ENCODE measurements at places on chromosomes 3 and 15.

DNA sequence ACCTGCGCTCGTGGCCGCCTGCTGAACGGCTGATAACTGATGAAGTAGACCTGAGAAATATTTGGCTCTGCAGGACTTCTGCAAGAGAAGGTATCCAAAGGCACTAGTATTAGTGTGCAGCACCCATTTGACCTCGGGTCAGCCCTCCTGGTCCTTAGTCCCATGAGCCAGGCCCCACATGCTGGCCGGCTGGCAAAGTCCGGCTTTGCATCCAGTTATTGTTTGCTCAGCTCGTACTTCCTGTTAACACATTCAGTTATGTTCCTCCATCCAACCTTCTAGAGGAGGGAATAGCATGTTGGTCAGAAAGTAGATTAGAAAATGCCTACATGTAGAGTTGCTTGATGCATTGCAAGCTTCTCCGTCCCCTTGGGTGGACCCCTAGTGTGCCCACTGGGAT lies 385.7 kb upstream of the RGMA start:
- no peak for DNase-seq

- no peak for DNase-seq
Measured at GRCh38 chr15:75149867-75150709, 51.6 kb upstream of the C15orf39 start.

DNA sequence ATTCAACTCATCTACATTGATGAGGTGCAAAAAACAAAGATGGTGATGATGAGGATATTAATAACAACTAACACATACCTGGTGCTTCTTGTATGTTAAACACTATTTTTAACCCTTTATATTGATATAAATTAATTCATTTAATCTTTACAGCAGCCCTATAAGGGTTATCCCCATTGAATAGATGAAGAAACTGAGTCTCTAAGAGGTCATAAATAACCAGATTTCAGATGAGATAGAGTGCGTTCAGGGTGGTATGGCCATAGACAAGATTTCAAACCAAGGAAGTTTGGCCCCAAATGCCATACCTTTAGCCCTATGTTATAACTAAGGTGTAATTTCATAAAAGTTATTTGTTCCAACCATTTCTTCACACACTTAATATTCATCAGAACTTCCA lies 82.6 kb downstream of the CMSS1 start:
- DNase-seq = no peak

DNA sequence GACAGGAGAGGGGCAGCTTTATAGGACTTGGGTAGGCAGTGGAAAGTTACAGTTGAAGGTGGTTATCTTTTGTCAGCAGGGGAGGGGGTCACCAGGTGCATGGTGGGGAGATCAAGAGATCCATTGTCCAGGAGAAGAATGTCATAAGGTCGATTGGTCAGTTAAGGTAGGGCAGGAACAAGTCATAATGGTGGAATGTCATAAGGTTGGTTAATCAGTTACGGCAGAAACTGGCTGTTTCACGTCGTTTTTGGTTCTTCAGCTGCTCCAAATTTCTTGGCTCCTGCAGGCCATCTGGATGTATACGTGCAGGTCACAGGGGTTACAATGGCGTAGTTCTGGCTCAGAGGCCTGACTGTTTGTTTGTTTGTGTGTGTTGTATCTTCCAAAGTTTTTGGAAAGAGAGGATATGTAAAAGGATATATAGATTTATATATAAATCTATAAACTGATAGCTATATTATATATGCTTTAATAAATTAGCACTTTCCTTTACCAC lies 565.1 kb downstream of the ZNF385D start:
- DNase-seq = no peak

- DNase-seq = no peak
Measured at GRCh38 chr3:127815641-127816605, 6.4 kb downstream of the MGLL start.

DNA sequence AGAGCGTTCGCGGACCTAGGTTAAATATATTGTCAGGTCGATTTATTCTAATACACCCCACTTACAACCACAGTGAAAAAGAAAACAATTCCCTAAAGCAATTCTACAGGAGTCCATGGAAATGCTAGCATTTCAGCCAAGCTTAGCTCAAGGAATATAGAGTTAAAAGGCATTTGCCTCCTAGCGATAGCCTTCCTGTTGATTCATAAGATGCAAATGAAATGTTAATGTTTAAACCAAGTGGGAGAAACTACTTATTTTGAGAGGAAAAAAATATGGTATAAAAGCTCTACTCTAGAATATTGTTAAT lies 1.7 kb upstream of the ALCAM start:
- no peak for DNase-seq

- DNase-seq = no peak
Measured at GRCh38 chr15:59738676-59739075, 49.6 kb upstream of the BNIP2 start.

DNA sequence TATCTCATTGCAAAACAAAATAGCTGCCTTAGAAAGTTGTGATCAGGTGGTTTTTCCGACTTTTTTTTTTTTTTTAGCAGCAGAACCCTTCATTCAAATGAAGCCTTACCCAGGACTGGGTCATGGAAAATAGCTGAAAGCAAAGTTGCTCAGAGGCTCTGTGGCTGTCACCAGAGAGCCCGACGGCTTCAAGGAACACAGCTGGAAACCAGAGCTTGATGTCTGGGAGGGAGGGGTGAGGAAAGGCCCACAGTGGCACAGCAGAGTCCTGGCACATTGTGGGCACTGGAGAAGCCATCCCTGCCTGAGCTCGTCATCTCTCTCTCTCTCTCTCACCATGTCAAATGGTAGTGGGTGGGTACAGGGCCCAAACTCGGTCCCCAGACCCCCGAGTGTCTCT lies 77.5 kb downstream of the RPN1 start:
- no peak for DNase-seq

- peak; percentile 6 for DNase-seq
Measured at GRCh38 chr3:77254967-77255831, 215.3 kb downstream of the ROBO2 start.

DNA sequence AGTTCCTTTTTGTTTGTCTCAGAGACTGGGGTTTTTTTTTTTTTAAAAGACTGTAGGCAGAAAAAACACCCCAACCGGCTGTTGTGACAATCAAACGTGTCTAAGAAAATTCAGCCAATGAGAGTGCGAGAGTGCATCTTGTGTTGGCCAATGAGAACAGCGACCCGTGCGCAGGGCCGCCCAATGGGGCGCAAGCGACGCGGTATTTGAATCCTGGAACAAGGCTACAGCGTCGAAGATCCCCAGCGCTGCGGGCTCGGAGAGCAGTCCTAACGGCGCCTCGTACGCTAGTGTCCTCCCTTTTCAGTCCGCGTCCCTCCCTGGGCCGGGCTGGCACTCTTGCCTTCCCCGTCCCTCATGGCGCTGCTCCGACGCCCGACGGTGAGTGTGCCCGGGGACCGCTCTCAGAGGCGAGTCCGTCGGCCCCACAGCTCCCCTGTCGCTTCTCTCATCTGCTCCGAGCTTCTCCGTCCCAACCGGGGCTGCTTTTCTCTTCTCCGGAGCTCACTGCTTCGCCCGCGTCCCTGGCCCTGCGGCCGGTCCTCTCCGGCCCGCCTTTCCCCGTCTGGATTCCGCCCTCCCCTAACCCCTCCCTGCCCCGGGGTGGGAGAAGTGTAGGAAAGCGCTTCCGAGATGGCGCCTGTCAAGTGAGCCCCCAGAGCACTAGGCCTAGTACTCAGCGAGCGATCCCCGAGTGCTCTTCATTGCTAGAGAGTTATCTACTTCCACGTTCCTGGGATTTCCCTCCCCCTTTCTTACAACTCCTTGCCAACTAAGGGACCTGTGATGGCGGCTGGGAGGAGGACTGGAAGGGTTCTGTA lies at the start of gene CCNB2:
CCNB2 (plus strand) TSS at position 235 of the 821 bp plus-strand sequence; CDS start at position 358, 123 bp downstream.
- peak; percentile 91 for DNase-seq

DNA sequence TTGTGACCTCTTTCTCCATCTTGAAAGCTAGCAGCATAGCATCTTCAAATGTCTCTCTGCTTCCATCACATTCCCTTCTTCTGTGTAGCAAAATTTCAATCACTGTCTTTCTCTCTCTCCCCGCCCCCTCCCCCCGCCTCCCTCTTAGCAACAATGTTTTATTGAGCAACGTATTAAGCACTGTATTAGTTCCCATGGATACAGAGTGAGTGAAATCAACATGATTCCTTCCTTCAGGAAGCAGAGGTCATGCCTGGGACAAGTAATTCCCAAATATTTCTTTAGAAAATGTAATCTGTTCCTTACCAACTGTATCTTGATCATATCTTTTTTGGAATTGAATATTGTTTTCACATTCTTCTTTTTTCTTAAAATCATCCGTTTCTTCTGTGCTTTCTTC lies 373.7 kb upstream of the NECTIN3 start:
- no peak for DNase-seq

DNA sequence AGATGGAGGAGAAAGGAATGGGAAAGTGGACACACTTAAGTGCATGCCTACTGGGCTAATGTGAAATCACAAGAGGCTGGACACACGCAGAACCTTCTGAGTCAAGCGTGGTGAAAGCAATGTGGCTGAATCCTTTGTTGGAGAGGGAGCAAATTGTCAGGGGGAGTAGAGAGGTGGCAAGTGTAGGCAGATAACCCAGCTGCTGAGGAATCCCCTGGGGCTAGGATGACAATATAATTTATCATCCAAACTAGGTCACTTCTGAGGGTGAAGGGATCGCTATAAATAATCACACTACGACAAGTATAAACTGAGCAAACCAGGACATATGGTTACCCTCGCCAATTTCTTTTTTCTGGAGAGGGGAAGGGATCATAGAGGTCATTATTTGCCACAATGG lies 28.7 kb downstream of the TAMM41 start:
- no peak for DNase-seq

DNA sequence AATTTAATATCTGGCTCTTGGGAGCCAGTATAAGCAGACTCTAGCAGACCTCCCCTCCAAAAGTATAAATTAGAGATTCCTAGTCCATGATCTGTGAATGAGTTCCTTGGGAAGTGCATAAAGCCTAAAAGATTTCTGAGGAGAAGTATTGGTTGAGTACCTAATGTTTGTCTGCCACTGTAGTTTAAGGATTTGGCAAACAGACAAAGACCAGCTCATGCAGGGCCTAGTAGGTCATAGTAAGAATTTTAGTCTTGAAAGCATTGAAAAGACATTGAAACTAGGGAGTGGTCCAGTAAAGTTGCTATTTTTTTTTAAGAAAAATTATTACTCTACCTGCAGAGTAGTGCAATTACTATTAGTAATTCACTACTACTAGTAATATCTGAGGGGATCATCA lies 67.5 kb downstream of the SPRED1 start:
- no peak for DNase-seq

GRCh38 chr15:37740623-37741141 lies 193.8 kb upstream of the TMCO5A start:
- DNase-seq = no peak

DNA sequence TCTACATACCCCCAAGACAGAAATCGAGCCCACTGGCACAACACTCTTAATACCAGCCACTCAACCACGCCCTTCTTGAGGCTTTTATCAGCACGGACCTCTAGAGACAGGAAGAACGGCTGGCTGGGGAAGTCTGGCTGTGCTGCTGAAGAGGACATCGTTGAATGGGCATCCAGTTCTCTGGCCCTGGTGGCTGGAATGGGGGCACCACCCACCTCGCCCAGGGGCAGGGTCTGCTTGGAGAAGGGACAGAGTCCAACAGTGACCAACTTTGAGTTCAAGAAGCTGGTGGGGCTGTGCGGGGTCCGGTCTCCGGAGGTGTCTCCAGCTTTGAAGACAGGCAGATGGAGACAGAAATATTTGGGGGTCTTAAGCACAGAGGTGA lies 77.5 kb downstream of the ATP10A start:
- DNase-seq = no peak

GRCh38 chr3:150217691-150218090 lies 190.4 kb upstream of the TSC22D2 start:
- no peak for DNase-seq

DNA sequence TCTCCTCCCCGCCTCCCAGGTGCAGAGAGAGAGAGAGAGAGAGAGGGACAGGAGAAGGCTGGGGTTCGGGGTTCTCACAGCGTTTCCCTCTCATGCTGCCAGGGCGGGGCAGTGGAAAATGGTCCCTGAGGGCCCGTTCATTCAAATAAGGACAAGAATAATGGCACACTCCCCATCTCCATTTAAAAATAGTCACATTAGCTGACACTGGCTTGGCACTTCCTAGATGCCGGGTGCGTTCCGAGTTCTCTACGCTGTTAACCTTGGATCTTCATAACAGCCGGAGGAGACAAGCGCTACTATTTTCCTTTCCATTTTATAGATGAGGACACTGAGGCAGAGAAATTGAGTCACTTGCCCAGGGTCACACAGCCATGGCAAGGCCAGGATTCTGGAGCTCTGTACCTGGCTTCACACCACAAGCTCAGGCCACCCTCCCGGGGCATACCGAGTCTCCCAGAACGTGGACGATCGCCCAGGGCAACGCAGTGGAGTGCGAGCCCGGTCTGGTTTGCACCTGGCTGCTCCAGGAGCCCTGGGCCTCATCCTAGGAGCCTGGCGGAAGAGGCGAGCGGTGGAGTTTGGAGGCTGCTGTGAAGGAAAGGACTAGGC lies 608 bp upstream of the SLC6A6 start:
- no peak for DNase-seq

GRCh38 chr3:10240799-10241198 lies 7.5 kb upstream of the TATDN2 start:
- no peak for DNase-seq

- DNase-seq = peak; percentile 97
Measured at GRCh38 chr3:50192689-50193141, 1.3 kb downstream of the GNAT1 start.

All from GM19239 (cell line).